ENCODE measurements at places on chromosomes 6 and 20. TPM values are rescaled to one million over a fixed set of nuclear protein-coding genes. Genes with fewer than 3 reads are reported as not detected.

XPO5 gene
- total RNA-seq = 95.7 TPM

DNA sequence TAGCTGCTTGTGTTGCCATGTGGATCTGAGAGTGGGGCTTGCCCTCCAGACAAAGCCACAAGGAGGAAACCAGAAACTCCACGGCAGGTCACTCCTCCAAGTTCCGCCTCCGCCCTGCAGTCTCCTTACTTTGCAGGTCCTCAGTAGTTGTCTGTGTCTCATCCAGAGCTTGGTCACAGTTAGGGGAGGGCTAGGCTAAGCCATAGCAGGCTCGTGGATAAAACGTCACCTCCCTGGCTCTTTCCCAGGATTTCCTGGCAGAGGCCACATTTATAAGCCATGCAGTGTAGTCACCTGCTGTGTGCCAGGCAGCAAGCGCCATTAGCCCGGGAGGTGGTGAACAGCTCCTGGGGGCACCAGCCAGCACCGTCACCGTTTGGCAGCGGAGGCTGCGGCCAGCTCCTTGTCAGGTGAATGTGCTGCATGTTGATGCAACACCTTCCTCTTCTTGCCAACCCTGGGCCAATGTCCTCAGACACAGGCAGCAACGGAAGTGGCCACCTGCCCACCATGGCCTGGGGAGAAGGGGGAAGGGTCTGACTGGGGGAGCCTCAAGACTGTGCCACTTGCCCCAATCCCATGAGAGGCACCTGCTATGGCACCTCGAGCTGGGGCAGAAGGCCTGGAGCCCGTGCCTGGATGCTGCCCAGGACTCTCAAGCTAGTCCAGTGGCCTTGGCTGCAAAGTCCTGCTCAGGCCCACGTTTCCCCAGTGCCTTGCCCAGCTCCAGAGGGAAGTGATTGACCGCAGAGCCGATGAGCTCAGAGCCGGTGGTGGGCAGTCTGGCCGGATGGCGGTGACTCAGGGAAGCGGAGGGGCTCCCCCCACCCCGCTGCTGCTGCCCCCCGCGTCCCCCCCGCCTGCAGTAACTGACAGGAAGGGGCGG lies 39.0 kb upstream of the SLCO4A1 start:
- peaks cover 24% of the 10 kb centered on the region for H3K4me1 ChIP-seq
- H3K36me3 ChIP-seq = no peaks in the 10 kb centered on the region
- no peak overlapping the region for H3K4me3 ChIP-seq
- no peak overlapping the region for H3K27ac ChIP-seq
- DNase-seq = no peak

TAAR5 gene
- not detected for total RNA-seq

SOBP gene
- total RNA-seq = 6.2 TPM

HLA-DRB1 gene
- total RNA-seq = 6.7 TPM

- DNase-seq = no peak
- no peaks in the 10 kb centered on the region for H3K36me3 ChIP-seq
- H3K4me1 ChIP-seq = no peaks in the 10 kb centered on the region
Measured at GRCh38 chr6:168968228-168968627, 285.4 kb downstream of the THBS2 start.

GRCh38 chr20:47610945-47611250 lies 109.2 kb downstream of the NCOA3 start:
- no peak overlapping the region for H3K4me3 ChIP-seq
- H3K27ac ChIP-seq = no peak overlapping the region
- H3K4me1 ChIP-seq = no peaks in the 10 kb centered on the region

Data from H1 (cell line).